Activated naive CD4-positive, alpha-beta T cell treated with Interleukin-2 at 50 U/mL for 16 hours (primary cell): ENCODE measurements at places on chromosomes 6 and 20.

DNA sequence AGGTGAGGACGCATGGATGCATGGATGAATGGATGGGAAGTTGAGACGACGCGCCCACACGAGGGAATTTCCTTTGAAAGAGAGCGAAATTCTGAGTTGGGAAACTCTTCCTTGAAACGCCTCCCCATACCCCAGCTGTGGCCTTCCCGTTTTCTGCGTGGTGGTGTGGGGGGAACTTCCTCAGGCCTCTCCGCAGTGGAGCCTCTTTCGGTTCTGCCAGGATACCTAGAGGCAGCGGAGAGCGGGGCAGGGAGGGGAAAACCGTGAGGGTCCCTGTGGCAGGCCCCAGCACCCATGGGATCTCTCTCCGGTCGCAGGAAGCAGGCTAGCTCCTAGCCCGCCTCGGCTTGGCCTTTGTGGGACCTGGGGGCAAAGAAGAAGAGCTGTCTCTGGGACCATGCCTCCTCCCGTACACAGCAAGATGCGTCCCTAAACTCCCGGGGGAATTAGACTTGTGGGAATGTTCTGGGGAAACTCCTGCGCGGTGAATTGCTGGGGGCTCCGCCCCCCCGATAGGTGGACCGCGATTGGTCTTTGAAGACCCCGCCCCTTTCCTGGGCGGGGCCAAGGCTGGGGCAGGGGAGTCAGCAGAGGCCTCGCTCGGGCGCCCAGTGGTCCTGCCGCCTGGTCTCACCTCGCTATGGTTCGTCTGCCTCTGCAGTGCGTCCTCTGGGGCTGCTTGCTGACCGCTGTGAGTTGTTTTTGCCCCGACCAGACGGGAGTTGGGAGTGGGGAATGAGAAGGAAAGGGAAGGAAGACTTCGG is at the start of gene CD40:
Gene CD40, plus strand, starts transcription at position 611 of the 764 bp plus-strand sequence. Its CDS starts 30 bp downstream, at position 641.
- DNase-seq, result peak; percentile 70

- no peak for DNase-seq
These were observed 58.0 kb downstream of the ERMARD start for GRCh38 chr6:169809386-169809785.

DNA sequence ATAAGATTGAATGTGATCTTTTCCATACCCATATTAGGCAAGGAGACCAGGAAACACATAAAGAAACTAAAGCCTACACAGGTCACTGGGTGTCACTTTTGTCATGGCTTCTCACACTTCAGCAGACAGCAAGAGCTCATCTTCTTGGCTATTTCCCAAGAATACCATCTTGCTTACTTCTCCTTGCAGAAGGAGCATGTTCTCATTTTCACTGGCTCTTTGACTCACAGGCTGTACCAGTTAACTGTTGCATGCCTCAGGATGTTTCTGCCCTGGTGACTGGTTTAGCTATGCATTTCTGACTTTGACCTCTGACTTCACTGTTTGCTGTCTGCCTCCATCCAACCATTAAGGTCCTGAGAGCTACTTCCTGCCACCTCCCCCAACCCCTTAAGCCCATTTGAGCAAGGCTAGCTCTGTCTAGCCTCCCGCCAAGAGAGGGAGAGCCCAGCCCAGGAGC is 40.3 kb upstream of the OGFRL1 start:
- DNase-seq, result no peak

GRCh38 chr6:67252663-67253062 is 1382.4 kb upstream of the ADGRB3 start:
- no peak for DNase-seq

GRCh38 chr20:11452326-11452725 is 465.4 kb upstream of the BTBD3 start:
- DNase-seq, result no peak

DNA sequence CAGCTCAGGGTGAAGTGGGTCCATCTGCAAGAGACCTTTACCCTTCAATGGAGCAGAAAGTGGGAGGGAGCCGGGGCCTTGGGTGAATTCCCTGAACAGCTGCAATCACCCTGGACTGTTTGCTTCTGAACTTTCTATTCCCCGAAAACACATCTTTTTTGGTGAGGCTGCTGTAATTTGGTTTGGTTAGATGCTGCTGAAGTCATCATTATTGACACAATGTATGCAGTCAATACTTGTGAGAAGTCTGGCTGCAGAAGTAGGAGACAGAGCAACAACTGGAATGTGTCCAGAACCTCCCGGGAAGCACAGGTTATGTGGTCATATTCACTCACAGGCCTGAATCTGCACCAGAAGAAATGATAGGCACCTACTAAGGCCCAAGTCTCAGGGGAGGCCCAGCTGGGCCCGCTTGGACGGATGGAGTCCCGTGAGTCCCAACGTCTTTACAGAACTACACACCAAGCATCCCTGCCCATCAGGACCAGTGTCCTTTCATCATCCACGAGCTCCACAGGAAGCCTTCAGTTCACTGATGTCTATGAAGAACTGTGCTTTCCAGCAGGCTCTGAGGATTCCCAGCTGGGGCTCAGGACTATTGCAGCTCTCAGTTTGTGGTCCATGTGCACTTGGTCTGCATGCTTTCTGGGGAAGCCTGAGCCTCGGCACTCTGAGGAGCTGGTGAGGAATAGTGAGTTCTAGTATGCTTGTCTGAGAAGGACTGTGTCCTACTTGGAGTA is 177.6 kb downstream of the THBS2 start:
- no peak for DNase-seq

DNA sequence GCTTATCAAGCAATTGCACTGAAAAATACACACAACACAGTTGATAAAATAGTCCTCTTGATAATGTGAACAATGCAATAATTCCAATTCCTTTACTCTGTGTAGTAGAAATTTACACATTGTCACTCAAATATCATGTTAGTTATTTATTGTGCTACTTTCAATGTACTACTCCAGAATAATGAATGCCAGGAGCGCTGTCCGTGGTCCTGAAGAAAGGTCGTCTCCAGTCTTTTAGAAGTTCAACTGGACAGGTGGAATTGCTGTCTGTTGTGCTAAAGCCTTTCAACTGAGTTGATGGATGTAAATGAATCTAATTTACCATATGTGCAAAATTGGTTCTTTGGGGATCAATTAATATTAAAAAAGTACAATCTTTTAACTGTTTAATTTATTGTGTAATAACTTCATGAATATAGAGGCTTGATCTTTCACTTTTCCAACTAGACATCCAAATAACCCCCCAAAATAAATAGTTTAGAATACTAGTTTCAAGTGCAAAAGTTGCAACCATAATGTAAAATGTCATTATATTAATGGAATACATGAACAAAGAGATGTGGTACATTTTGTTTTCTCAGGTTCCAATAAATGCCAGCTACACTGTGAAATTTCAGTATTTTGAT is 3.2 kb downstream of the GRIK2 start:
- DNase-seq, result no peak

- DNase-seq, result no peak
These were observed 28.3 kb downstream of the RIN2 start for GRCh38 chr20:19786311-19786710.

DNA sequence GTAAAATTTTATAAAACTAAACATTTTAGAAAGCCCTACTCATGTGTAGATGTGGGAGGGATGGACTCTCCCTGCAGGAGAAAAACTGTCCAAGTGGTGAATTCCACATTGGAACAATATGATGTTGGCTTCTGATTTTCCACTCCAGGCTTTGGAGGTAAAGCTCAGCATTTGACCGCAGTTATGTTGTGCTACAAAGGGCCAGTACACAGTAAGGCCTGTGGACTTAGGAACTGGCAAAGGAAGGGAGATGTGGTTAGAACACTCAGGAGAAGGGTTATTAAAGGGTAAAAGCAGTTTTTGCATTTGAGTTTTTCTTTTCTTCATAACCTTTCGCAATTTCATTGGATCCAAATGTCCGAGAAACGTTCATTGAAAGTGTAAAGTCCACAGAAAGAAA is 150.3 kb upstream of the SASH1 start:
- no peak for DNase-seq

GRCh38 chr6:159976686-159977254 is 7.9 kb downstream of the IGF2R start:
- DNase-seq, result no peak
